ENCODE measurements at places on chromosomes 1 and 21.

- peak; percentile 27 for DNase-seq
Measured at GRCh38 chr1:234956821-234957329, 171.8 kb downstream of the TOMM20 start.

DNA sequence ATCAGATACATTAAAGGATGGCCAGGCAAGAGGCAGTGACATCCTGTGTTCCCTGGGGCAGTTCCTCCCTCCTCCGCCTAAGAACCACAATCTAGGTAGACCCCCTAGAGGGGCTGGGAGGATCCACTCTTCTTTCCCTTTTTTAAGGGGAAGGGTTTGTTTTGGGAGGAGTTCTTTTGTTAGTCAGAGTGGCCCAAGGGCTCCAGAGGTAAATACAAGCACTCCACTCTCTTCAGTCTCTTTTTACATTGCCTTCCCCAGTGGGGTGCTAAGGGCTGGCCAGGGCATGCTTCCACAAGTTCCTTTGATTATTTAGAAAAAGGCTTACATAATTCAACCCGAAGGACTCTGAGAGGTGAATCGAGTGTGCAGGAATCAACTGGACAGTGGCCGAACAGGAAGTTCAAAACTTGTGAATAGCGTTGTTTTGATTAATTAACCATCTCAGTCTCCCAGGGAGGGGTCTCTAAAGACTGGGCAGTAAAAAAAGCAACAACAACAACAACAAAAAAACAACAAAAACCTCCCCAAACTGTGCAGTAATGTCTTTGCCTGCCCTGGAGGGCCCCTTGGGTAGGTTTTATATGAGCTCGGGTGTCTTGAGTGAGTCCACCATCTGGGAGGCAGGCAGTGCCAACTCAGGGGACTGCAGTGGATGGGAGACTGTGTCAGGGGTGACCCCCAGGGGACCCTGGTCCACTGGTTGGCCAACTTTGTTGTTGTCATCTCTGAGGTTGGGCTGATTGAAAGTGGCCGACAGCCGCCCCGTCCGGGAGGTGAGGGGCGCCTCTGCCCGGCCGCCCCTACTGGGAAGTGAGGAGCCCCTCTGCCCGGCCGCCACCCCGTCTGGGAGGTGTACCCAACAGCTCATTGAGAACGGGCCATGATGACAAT, 33.2 kb upstream of the ENO1 start:
- no peak for DNase-seq

DNA sequence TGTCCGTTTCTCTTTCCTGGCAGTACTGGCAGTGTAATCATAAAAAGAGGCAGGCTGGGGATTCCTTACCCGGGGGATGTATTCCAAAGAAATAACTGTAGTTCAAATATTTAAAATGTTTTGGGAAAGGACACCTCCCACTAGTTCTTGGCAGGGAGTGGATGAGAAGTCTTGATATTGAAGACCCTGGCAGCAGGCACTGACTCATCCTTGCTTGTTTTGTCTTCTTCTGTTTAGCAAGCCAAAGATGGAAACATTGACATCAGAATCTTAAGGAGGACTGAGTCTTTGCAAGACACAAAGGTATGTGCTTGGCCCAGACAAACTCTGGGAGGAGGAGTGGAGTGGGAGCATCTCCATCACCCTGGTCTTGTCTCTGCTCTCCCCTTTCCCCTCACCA, 639 bp downstream of the IL20 start:
- no peak for DNase-seq

- no peak for DNase-seq
Measured at GRCh38 chr1:194774535-194774934, 1588.1 kb upstream of the B3GALT2 start.

GRCh38 chr1:245247801-245248200, 93.0 kb downstream of the KIF26B start:
- DNase-seq: no peak

- DNase-seq: no peak
Measured at GRCh38 chr1:230785636-230786384, 38.6 kb downstream of the CAPN9 start.

DNA sequence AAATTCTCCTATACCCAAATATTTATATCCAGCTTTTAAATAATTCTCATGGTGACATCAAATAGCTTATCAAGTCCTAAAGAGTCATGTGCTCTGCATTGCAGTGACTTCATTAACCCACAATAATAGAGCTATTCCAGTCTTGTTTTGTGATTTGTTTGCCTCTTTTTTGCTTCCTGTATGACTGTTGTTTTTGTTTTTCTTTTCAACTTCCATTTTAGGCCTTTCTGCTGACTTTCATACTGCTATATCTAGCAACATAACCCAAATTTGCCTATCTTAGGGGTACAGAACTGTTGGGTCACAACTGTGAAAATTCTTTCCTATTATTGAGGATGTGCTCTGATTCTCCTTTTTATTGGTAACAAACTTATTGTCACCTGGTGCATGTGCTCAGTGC, 30.3 kb downstream of the SPATA17 start:
- DNase-seq: no peak

GRCh38 chr1:150259758-150260669, 2.4 kb downstream of the CA14 start:
- DNase-seq: no peak

GRCh38 chr1:17119076-17119772, at the start of gene PADI2:
PADI2 (minus strand) TSS chr1:17119451; CDS start chr1:17119371, 80 bp downstream.
- no peak for DNase-seq

- DNase-seq: peak; percentile 87
Measured at GRCh38 chr1:32881871-32882850, 4.1 kb upstream of the HPCA start.
